ENCODE measurements at places on chromosomes 11 and 22. TPM values are rescaled to one million over a fixed set of nuclear protein-coding genes. Genes with fewer than 3 reads are reported as not detected.

OR51B4 gene
- total RNA-seq, result not detected

RAB36 gene
- 0.93 TPM for total RNA-seq

DNA sequence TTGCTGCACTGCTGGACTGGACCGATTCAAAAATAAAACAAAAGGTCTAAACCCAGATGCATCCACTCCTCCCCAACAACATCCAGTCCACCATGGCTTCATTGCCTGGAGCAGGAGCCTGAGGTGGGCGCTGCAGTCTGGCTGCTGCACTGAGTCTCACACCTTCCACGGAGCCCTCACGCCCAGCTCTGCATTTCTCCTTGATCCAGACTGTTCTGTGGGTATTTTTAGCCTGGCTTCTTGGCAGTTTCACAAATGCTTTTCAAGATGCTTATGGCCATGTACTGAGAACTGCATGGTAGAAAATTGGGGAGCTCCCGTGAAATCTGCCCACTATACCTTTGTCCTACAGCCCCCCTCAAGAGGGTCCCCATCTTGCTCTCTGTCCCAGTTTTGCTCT, 53.3 kb upstream of the JAM3 start:
- H3K27ac ChIP-seq, result no peak overlapping the region
- no peaks in the 10 kb centered on the region for H3K36me3 ChIP-seq

SLC22A25 gene
- not detected for total RNA-seq

DNA sequence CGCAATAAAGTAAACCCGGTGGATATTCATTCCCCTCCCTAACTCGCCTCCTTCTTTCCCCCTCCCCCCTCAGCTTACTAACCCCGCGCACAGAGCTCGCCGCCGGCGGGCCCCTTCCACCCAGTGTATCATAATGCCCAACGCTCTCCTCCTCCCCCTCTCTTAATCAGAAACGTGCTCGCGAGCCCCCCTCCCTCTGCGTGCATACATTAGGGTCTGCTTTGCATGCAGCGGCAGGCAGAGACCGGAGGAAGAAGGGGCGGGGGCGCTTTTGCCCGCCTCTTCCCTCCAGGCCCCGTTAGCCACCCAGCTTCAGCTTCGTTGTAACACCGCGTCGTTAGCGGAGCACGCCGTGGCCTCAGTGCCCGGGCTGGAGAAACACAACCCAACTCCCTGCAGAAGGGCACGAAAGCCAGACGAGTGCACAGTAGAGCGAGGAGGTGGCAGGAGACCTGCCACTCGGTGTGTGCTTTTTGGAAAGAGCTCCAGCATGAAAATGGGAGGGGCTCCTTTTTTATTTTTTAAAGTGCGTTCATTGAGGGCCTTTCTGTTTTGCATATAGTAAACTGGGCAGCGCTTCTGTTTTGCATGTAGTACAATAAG, 901 bp upstream of the KMT2A start:
- no peaks in the 10 kb centered on the region for H3K36me3 ChIP-seq
- peak overlapping the region; percentile 67 for H3K4me3 ChIP-seq
- no peak for DNase-seq
- peaks cover 23% of the 10 kb centered on the region for H3K4me1 ChIP-seq

TMPRSS4 gene
- not detected for total RNA-seq

GRCh38 chr11:126945319-126945718, 55.3 kb downstream of the KIRREL3 start:
- no peak overlapping the region for H3K27ac ChIP-seq
- no peak for DNase-seq
- H3K36me3 ChIP-seq, result no peaks in the 10 kb centered on the region
- no peak overlapping the region for H3K4me3 ChIP-seq
- H3K4me1 ChIP-seq, result no peaks in the 10 kb centered on the region

- no peak overlapping the region for H3K4me3 ChIP-seq
- no peak overlapping the region for H3K27ac ChIP-seq
- no peaks in the 10 kb centered on the region for H3K27me3 ChIP-seq
- no peak for DNase-seq
- peaks cover 21% of the 10 kb centered on the region for H3K4me1 ChIP-seq
- no peaks in the 10 kb centered on the region for H3K36me3 ChIP-seq
Measured at GRCh38 chr22:21602579-21602978, 27.2 kb downstream of the YDJC start.

GPR83 gene
- total RNA-seq, result 0.11 TPM

- H3K4me1 ChIP-seq, result no peaks in the 10 kb centered on the region
- H3K36me3 ChIP-seq, result no peaks in the 10 kb centered on the region
- no peak overlapping the region for H3K27ac ChIP-seq
- DNase-seq, result no peak
- no peak overlapping the region for H3K4me3 ChIP-seq
- H3K27me3 ChIP-seq, result no peaks in the 10 kb centered on the region
Measured at GRCh38 chr11:47056261-47056915, 119.8 kb downstream of the CSTPP1 start.

SCGB1C1 gene
- not detected for total RNA-seq

TMEM151A gene
- total RNA-seq, result not detected

TMEM191B gene
- total RNA-seq, result 1.3 TPM

- H3K4me1 ChIP-seq, result no peaks in the 10 kb centered on the region
- no peak for DNase-seq
- H3K27me3 ChIP-seq, result peaks cover 4% of the 10 kb centered on the region
- H3K27ac ChIP-seq, result no peak overlapping the region
- H3K4me3 ChIP-seq, result no peak overlapping the region
Measured at GRCh38 chr11:12860827-12861226, 148.3 kb upstream of the RASSF10 start.

DNA sequence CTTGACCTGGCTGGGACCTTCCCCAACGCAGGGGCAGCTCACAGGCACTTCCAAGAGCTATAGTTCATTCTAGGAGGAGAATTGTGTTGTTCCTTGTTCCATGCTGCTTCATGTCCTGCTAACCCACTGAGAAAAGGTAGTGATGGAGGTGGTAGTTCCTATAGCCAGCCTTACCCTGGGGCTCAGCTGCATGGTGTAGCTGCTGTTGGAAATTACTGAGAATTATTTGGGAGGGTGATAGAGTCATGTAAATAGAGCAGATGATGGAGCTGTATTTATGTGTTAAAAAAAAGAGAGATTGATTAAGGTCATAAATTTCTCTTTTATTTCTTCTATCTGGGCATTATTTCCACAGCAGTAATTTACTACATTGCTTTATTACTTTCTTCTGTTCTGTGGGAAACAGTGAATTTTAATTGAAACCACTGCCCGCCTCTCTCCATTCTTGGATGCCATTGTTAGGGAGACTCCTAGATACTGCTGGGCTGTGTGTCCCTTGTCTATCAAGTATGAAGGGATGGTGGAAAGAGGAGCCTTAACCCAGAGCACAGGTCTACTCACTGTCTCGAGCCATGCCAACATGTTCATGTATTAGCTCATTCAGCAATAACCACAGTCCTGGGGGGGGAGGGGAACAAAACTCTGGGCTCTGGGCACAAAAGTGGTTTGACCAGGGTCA, 309.2 kb downstream of the FAT3 start:
- no peaks in the 10 kb centered on the region for H3K27me3 ChIP-seq
- DNase-seq, result no peak
- no peaks in the 10 kb centered on the region for H3K36me3 ChIP-seq
- no peak overlapping the region for H3K27ac ChIP-seq
- H3K4me1 ChIP-seq, result no peaks in the 10 kb centered on the region
- no peak overlapping the region for H3K4me3 ChIP-seq

GRCh38 chr22:17412232-17412631, 43.0 kb downstream of the CECR2 start:
- no peak overlapping the region for H3K27ac ChIP-seq
- no peaks in the 10 kb centered on the region for H3K4me1 ChIP-seq
- no peaks in the 10 kb centered on the region for H3K36me3 ChIP-seq
- no peak for DNase-seq

DNA sequence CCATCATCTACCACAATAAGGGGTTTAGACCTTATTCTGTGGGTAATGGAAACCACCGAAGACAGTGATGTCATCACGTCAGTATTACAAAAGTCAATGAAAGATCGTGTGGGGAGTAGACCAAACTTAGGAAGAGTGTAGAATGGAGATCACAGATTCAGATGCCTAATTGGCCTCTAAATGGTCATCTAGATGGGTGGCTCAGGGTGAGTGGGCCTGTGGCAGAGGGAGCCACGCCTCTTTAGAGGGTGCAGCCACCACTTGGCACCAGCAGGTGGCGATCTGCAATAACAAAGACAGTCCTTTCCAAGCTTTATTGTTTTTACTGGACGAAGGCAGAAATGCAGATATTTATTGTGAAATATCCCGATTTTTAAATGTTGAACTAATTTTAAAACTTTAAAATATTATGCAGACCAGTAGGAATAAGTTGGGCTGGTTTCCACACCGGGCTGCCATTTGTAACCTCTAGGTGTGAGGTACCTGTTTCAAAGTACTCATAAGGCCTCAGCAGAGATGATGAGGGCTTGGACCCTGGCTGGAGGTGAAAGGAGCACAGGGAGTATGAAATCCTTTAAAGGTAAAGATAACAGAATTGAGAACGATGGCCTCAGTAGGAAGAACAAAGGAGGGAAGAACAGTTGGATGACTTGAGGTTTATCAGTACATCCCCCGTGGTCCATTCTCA, 222.0 kb downstream of the DBX1 start:
- H3K4me3 ChIP-seq, result no peak overlapping the region
- no peak for DNase-seq
- H3K36me3 ChIP-seq, result no peaks in the 10 kb centered on the region
- no peaks in the 10 kb centered on the region for H3K4me1 ChIP-seq
- no peak overlapping the region for H3K27ac ChIP-seq

DNA sequence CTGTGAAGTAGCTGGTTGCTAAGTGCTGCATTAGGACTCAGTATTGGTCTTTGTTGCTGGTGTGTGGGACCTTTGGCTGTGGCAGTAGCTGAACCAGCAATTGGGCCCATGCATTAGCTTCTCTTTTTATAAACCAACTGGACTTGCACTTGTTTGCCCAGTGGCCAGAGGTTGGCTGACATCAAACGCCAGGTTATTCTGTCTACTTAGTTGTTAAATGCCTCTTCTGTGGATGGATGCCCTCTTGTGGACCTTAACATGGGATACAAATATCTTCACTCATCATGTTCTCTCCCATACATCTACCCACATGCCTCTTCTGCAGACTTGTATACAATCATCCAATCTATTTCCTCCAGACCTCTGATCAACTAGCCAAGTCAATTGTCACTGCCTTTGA, 26.4 kb upstream of the ARHGAP20 start:
- no peaks in the 10 kb centered on the region for H3K27me3 ChIP-seq
- DNase-seq, result no peak
- no peak overlapping the region for H3K27ac ChIP-seq
- H3K4me3 ChIP-seq, result no peak overlapping the region
- no peaks in the 10 kb centered on the region for H3K36me3 ChIP-seq

GRCh38 chr11:17578958-17579357, 31.9 kb downstream of the OTOG start:
- DNase-seq, result no peak
- H3K27ac ChIP-seq, result no peak overlapping the region
- H3K4me1 ChIP-seq, result no peaks in the 10 kb centered on the region
- H3K27me3 ChIP-seq, result no peaks in the 10 kb centered on the region

BIK gene
- total RNA-seq, result 4.1 TPM

DNA sequence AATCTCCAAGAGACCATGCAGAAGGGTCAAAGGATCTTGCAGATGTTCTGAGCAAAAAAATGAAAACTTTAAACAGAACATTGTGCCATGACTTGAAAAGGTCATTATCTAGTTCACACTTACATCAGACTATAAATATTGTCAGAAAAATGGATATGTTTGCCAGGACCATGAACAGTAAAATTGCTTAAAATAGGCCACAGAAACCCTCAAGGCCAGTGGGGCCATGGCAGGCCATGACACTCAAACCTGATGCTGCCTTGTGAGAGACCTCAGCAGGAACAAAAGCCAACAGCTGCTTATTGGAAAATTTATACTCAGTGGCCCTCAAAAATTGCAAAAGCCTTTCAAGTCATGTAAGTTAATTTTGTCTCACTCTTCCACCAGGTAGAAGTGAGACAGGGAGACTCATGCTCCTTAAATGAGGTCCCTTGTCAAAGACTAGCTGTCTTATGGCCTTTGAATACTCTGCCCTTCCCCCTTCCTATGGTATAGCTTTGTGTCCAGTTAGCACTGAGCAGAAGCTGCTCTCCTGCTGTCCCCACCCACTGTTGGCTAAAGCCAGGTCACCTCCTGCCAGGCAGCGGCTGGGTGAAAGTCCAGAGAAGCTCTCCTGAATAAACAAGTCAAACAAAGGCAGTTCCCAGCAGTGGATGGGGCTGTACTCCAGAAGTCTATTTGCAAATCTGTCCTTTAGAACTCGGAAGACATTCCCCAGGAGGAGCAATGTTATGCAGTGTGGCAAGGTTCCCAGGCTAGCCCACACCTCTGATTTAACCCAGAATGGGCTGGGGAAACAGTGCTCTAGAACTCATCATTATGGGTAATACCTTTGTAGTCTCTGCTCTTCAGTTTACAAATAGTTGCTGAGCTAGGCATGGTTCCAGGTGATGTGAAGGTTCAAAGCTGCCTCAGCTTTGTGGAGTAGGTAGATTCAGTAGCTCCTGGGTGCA, 21.4 kb downstream of the ADM start:
- no peak for DNase-seq
- no peaks in the 10 kb centered on the region for H3K36me3 ChIP-seq
- H3K27me3 ChIP-seq, result peaks cover 4% of the 10 kb centered on the region
- no peak overlapping the region for H3K27ac ChIP-seq

VSIG10L2 gene
- not detected for total RNA-seq

GVQW3 gene
- 2.5 TPM for total RNA-seq

CFAP300 gene
- not detected for total RNA-seq

DNA sequence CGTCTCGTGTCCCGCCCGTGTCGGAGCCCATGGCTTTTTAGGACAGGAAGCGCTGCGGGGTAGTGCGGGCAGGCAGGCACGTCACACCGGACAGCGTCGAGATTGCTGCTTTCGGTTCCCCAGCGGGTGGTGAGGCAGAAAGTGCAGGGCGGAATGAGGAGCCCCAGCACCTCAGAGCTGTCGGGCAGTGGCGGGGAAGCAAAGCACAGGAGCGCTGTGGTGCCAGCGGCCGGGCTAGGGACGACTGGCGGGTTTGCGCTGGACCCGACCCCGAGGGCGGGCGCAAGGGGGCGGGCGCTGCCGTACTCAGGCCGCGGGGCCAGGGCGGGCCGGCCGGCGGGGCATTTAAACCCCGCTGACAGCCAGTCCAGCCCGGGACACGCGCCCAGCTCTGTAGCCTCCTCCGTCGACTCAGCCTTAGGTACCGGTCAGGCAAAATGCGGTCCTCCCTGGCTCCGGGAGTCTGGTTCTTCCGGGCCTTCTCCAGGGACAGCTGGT, at the start of gene SLC37A2:
Gene SLC37A2 (plus strand): TSS at position 375 of the 498 bp plus-strand sequence. CDS start 63 bp downstream, at position 438.
- H3K4me1 ChIP-seq, result peaks cover 7% of the 10 kb centered on the region
- peak within 1 kb of the TSS; percentile 46 for H3K4me3 ChIP-seq
- H3K36me3 ChIP-seq, result no peaks in the 10 kb centered on the region

DNA sequence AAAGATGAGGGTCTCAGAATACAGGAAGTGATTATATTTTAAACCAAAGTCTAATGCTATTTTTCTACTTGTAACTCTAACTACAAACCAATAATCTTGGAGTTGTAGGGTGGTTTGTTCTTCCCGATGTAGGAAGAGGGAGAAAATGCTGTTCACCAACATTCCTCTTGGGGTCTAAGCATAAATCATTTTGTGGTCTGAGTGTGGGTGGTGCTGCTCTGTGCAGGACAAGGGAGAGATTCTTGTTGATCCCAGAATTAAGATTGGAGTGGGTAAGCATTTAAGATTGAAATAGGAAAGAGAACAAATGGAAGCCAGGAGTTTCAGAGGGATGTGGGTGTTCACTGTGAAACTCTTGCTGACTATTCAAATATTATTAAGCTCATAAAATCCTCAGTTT, 38.6 kb upstream of the MMP13 start:
- DNase-seq, result no peak
- H3K27ac ChIP-seq, result no peak overlapping the region
- no peaks in the 10 kb centered on the region for H3K4me1 ChIP-seq
- H3K36me3 ChIP-seq, result no peaks in the 10 kb centered on the region
- H3K4me3 ChIP-seq, result no peak overlapping the region
- H3K27me3 ChIP-seq, result no peaks in the 10 kb centered on the region

TNKS1BP1 gene
- total RNA-seq, result 9.6 TPM

PAX6 gene
- not detected for total RNA-seq

CDC42EP1 gene
- total RNA-seq, result 0.13 TPM

GLB1L2 gene
- 9.5 TPM for total RNA-seq
